ENCODE measurements at places on chromosomes 4 and X. TPM values are rescaled to one million over a fixed set of nuclear protein-coding genes. Genes with fewer than 3 reads are reported as not detected.

GRCh38 chr4:34492414-34492813 lies 1751.9 kb downstream of the ARAP2 start:
- no peak for DNase-seq

GRCh38 chr4:141571362-141571761 lies 65.0 kb upstream of the IL15 start:
- DNase-seq = no peak

DNA sequence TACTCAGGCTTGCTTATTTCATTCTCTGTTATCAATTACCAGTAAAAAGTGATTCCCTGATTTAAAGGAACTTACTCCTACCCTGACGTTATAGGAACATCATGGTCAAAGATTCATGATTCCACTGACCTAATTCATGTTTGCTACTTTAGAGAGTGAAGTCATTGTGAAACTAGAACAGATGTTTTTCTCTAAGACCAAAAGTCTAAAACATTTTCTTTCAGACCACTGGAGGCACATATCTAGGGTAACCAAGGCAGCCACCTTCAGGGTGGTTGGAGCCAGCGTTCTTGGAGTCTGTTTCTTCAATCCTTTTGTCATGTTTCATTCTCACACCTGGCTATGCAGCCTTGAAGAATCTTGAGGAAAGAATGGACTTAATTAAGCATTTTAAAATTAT lies 77.8 kb downstream of the GALNTL6 start:
- DNase-seq = no peak

- no peak for DNase-seq
Measured at GRCh38 chrX:51876441-51876840, 17.0 kb upstream of the MAGED1 start.

DNA sequence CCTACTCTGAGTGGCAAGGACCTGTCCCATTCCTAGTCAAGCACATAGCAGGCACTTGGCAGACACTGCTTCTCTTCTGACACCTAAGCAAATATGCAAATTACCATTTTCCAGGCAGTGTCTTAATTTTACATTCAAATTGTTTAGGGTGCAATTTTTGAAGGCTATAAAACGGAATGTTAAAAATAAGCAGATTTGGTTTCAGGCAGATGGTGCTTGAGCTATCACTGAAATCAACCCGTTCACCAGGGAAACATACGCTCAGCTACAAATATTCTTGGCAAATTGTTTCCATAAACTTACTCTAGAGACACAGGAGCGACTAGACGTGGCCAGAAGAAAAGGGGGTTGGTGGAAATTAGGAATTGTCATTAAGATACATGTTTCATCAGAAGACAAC lies 45.7 kb downstream of the BEND2 start:
- no peak for DNase-seq

GRCh38 chr4:126004941-126005340 lies 690.2 kb downstream of the FAT4 start:
- no peak for DNase-seq

- no peak for DNase-seq
Measured at GRCh38 chr4:151462554-151462953, 53.6 kb downstream of the FHIP1A start.

DNA sequence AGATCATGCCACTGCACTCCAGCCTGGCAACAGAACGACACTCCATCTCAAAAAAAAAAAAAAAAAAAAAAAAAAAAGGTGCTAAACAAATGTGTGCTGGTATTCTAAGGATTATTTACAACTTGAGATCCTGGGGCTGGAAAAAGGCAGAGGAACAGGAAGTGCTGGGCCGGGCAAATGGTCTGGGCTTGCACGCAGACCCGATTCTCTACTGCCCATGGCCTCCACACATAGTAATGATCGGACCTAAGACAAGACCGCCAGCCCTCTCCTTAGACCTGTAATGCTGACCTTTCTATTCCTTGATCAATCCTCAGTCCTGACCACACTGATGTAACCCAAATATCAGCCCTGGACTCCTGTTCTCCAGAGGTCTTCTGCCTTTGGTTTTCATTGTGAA lies 67.8 kb downstream of the EFNB1 start:
- no peak for DNase-seq

DNA sequence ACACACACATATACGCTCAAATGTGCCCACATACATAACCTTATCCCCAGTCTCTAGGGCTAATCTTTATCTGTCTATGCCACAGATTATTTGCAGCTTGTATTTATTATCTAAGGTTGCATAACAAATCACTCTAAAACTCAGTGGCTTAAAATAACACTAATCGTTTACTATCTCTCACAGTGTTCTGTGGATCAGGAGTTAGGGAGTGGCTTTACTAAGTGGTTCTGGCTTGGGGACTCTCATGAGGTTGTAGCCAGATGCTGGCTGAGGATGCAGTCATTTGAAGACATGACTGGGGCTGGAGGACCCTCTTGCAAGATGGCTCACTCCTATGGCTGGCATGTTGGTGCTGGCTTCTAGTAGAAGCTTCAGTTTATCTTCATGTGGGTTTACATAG lies 68.5 kb upstream of the LNX1 start:
- no peak for DNase-seq

HS6ST2 gene
- not detected for total RNA-seq

TBX22 gene
- total RNA-seq = not detected

ADRA2C gene
- total RNA-seq = 43.8 TPM

CXCL9 gene
- not detected for total RNA-seq
